ENCODE measurements at places on chromosomes 16 and 17. TPM values are rescaled to one million over a fixed set of nuclear protein-coding genes. Genes with fewer than 3 reads are reported as not detected.

- no peak for DNase-seq
These were observed 6.4 kb upstream of the FOXJ1 start for GRCh38 chr17:76147211-76148014.

DNA sequence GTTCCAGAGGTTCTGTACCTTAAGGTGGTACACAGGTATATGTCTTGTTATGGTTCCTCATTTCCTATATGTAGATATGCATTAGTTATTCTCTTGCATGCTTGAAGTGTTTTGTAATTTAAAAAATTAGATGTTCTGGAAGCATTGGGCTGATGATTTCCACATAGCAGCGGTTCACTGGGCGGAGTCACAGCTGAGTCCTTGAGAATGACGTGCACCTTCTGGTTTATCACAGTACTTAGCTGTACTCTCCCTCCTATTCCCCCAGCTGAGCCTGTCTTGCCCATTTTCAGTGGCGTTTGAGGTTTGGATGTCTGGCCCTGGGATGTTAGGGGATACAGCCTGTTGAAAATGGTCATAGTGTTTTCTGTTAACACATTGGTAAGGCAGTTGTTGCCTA lies 327.1 kb downstream of the SNX29 start:
- DNase-seq, result no peak

GRCh38 chr17:82151106-82151957 lies 53.3 kb upstream of the FASN start:
- DNase-seq, result no peak

DNA sequence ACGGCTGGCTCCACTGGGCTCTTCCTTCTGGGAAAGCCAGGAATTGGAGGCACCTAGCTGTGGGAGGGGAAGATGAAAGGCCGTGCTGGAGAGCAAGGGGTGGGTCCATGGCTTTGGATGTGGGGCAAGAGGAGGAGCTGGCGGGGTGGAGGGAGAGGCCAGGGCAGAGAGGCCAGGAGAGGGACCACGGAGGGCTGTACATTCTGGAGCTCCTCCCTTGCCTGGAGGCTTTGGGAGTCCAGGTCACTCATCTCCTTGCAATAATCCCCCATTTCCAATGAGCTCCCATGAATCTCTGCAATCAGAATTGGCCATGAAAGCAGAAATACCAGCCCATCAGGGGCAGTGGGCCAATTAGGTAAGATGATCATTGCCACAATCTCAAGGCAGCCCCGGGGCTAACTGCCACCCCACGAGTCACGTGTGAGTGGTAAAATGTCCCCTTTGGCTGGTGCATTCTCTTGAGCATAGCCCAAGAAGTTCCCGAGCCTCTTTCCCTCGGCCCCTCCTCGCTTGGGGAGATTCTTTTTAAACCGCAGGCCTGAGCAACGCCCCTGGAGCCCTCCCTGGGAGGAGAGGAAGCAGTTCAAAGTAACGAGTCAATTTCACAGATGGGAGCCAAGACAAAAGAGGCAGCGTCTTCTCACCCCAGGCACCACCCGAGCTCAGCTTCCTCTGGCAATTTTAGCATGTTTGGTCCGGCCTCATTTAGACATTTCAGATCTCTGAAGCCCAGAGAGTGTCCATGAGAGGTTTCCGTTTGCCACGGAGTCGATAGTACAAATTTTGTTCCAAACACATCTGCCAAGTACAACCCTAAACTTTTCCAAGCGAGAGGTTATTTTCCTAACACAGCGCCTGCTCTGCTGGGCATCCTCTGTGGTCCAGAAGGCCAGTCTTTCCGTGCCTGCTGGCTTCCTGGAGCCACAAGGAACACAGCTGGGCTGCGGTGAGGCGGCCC lies 13.4 kb downstream of the RTN4RL1 start:
- no peak for DNase-seq

- no peak for DNase-seq
These were observed 8.5 kb downstream of the HS3ST3A1 start for GRCh38 chr17:13593021-13593751.

DNA sequence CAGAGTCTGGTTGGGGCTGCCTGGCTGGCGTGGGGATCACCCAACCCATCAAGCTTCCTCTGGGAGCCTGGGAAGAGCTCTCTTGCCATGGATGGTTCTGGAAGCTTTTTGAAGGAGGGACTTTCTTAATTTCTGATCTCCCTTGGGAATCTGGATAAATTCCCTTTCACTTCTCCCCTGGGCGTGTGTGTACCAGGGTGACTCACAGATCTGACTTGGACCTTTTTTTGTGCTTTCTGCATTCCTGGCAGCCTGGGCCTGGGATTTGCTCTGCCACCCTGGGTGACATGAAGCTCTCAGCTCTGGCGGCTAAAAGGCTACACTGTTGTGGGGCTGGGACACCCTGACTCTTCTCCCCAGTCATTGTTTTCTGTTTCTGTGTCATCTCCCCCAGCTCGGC lies 70.1 kb downstream of the ABCC1 start:
- DNase-seq, result no peak

GRCh38 chr17:61251939-61252865 lies 147.4 kb upstream of the TBX2 start:
- DNase-seq, result peak; percentile 99

- DNase-seq, result no peak
These were observed 175.4 kb downstream of the AATF start for GRCh38 chr17:37123941-37124820.

GRCh38 chr16:54194334-54194743 lies 92.2 kb downstream of the IRX3 start:
- no peak for DNase-seq

DNA sequence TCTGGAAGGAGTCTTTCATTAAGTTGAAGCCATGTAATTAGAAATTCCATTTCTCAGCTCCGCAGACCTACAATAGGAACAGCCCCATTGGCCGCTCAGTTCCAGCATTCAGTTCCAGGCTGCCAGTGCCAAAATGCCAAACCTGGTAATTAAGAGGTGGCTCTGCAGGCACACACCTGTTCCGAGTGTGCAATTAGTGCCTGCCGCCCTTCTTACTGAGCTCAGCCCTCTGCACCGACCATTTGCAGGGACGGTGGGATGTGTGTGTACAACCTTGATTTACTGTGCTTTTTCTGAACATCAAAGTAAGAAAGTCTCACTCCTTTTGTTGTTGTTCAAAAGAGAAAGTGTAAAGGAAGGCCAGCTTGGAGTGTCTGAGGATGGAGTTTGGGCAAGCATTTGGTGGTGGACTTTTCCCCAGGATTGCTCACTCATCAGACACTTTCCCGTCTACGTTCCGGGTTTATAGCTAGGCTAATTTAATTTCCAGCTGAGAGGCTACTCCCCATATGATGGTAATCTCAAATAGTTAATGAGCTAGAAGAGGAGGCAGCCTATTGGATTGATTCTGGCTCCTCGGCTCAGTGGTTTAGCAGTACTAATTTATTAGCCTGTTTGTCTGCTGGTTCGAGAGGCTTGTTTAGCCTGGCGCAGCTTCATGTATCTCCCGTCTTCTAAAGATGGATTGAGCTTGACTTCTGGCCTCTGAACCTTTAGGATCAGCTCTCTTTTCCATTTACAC lies 20.0 kb downstream of the HS3ST3B1 start:
- DNase-seq, result no peak

DNA sequence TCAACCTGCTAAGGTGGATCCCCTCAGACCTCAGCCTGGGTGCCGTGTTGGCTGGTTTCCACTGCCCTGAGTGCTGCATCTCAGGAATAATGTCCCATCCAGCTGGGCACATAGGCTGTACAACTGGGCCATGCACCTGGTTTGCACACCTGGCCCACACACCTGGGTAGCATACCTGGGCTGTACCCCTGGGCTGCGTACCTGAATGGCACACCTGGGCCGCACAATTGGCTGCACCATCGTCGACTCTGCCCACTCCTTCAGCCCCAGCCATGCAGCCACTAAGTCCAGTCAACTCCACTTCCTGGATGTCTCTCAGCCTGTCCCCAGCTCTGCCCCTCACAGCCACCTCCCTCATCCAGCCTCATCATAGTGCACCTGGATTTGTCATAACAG lies 7.9 kb downstream of the SLC5A10 start:
- no peak for DNase-seq

DNA sequence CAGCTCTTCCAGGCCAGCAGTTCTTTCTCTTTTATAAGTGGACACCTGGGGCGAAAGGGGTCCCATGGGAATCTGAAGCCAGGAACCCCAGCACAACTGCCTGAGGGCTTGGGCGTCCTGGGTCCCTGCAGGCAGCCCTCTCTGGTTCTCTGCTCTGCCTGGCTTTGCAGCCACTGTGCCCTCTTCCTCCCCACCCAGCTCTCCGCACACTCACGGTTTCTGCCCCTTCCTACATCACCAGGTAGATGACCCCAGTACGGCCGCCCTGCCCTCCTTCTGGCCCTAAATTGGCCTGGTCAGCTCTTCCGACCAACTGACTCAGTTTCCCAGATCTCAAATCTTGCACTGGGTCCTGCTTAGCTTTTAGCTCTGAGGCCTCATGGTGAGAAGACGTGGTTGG lies 225.3 kb downstream of the KATNIP start:
- DNase-seq, result no peak

GRCh38 chr17:81295676-81296381 lies 722 bp upstream of the SLC38A10 start:
- DNase-seq, result no peak

GRCh38 chr16:8370374-8371270 lies 219.7 kb downstream of the TMEM114 start:
- DNase-seq, result no peak

DNA sequence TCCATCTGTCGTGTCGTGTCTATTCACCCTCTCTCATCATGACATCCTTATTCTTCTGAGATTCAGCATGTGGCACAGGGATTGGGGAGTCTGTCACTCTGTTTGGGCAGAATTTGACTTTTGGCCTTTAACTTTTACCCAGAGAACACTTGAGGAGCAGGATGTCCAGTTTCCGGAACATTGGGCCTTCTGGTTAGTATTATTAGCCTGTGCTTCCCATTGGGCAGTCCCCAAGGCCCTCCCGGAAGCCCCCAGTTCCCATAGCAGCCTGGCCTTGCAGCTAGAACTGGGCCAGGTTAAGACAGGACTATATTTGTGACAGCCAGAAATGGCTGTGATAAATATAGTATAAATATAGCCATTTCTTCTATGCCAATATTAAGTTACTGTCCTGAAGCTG lies 9.6 kb downstream of the SCN4A start:
- DNase-seq, result no peak

GRCh38 chr17:40092581-40092980 lies 7.8 kb downstream of the NR1D1 start:
- DNase-seq, result no peak

DNA sequence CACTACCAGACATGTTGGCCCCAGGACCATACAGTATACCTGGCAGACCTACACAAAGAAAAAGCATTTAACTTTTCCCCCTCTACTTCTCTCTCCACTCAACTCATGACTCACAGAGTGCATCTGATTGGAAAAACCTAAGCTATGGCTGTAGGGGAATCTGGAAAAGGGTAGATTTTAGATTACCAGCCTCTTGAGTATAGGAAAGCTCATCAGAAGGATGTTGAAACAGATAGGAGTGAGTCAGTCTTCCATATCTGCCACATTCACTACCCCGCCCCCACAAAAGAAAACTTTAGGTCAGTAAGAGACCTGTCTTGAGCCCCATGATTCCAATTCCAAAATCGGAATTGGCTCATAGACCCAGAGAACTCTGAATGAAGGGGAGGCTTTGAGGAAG lies 12.3 kb downstream of the KRT9 start:
- DNase-seq, result no peak

- no peak for DNase-seq
These were observed 24.2 kb downstream of the SIAH1 start for GRCh38 chr16:48361012-48361411.

DNA sequence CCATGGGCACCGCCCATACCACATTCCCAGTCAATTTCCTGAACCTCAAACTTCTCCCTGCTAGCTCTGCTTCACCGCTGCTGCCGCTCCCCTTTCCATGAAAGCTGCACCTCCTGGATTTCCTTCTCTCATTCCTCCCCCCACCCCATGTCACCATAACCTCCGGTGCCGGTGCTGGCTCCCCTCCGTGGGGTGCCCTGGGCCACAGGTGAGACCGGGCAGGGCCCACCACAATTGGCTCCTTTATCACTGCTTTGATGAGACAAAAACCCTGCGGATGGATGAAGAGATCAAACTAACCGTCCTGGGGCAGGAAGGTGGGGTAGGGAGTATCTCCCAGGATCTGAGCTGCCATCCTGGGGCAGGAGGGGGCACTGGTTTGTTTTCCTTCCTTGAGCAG lies 111.3 kb upstream of the LHX1 start:
- no peak for DNase-seq

- DNase-seq, result no peak
These were observed 295.8 kb downstream of the FOXL1 start for GRCh38 chr16:86874141-86874540.

- DNase-seq, result no peak
These were observed 12.9 kb upstream of the MEAK7 start for GRCh38 chr16:84517366-84517765.

DNA sequence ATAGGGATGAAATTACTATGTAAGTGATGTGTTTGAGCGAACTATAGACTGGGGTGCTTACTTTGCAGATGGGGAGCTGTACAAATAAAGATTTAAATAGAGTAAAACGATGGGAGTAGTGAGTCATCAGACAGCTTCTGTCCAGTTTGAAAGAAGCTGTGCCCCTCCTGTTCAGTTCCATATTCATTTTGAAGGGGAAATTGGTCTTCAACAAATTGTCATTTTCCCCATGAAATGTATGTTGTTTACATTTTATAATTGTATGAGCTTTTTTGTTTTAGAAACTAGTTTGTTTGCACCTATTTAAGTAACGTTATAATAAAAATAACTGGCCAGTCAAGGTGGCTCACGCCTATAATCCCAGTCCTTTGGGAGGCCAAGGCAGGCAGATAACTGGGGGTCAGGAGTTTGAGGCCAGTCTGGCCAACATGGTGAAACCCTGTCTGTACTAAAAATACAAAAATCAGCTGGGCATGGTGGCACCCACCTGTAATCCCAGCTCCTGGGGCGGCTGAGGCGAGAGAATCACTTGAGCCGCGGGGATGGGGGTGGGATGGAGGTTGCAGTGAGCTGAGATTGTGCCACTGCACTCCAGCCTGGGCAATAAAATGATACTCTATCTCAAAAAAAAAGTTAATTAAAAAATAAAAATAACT lies 20.2 kb downstream of the SEC14L1 start:
- DNase-seq, result no peak

DNA sequence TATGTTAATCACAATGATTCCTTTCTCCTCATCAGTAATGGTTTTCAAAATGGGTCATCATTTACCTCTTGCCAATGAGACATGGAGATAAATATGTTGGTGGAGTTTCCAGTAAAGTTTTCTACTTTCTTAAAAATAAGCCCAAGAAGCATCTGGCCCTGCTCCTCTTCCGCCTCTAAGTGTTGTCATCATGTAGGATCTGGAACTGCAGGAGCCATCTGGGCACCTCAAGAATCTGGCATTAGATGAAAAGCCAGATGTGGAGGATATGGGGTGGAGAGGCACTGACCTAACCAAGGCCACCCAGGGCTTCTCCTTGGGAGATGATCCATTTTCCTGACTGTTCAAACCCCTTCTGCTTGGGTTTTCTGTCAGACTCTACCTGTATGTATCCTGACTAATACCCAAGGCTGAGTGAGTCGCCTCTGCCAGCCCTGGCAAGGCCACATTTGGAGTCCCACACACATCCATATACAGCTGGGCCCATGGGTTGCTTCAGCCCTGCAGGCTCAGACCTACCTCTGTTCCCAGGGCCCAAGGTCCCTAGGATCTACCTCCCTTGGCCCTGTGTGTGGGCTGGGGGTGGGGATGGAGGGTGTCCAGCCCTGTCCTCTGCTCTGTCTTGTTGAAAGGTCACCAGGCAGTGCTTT lies 24.6 kb downstream of the CCDC182 start:
- DNase-seq, result no peak

CISD3 gene
- polyA plus RNA-seq, result 10.0 TPM

KLHL10 gene
- polyA plus RNA-seq, result 0.14 TPM

CNGB1 gene
- polyA plus RNA-seq, result 0.13 TPM

HAS3 gene
- polyA plus RNA-seq, result 103 TPM
